ENCODE measurements at places on chromosomes 4 and X.

GRCh38 chr4:45620808-45621207 is 503.0 kb downstream of the GABRG1 start:
- DNase-seq, result no peak

DNA sequence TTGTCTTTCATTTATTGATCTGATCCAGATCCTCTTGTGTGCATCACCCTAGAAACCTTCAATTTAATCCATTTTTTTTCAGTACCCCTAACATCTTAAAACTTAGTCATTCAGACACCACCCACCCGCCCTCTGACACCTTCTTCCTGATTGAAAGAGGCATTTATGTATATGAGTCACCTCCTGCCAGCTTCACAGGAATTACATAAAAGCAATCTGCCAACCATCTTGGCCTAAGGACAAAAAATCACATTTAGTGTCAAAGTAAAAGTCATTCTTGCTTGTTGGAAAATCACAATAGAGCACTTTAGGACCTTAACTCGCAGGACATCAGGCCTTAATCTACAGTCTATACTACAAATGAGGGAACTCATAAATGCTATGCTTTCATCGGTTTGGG is 52.1 kb downstream of the NDST3 start:
- DNase-seq, result no peak

DNA sequence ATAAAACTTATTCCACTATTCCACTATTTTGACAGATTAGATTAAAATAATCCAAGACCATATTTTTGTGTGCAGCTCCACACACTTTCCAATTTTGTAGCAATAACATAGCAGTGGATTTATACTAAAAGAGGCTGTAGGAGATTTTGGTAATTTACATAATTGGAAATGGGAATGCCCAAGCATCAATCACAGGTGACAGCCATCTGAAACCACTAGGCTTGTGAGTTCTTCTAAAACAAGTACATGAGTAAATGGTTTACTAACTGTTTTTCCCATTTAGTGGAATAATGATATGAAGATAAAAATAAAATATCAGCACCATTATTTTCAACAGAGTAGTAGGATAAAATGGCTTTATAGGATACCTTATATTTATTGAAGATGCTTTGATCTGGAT is 4.4 kb downstream of the ANK2 start:
- DNase-seq, result no peak

GRCh38 chr4:36492041-36492440 is 210.6 kb downstream of the DTHD1 start:
- no peak for DNase-seq

GRCh38 chrX:91039777-91040176 is 394.9 kb upstream of the PABPC5 start:
- no peak for DNase-seq

DNA sequence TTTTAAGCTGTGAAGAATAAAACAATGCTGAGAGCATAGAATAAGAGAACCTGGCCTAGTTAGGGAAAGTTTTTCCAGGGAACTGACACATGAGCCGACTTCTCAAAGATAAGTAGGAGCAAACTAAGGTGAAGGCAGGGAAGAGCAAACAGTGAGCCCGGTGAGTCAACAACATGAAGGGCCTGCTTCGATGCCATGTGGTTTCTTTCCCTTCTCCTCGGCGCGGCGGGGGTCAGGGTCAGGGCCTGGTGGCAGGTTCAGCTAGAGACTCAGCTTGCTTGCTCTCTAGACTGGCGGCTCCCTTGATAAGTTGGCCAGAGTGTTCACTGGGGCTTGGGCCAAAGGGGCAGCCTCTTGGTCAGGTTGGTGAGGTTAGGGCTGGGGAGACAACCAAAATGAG is 81.1 kb downstream of the DLG3 start:
- DNase-seq, result no peak

DNA sequence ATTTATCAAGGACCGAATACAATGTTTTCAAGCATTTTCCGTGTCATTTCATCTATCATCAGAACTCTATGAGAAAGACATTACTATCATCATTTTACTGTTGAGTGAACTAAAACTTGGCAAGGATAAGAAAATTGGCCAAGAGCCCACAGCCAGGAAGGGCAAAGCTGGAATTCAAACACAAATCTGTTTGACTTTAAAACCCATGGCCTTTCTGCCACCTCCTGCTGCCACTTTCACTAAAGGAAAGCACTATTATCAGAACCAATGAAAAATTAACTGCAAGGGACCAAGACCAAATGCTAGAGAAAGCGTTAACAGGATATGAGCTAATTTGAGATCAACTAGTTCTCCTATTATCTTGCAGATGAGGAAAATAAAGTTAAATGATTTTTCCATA is 2759.2 kb downstream of the ARAP2 start:
- DNase-seq, result no peak
